ENCODE measurements at places on chromosomes 4 and X.

DNA sequence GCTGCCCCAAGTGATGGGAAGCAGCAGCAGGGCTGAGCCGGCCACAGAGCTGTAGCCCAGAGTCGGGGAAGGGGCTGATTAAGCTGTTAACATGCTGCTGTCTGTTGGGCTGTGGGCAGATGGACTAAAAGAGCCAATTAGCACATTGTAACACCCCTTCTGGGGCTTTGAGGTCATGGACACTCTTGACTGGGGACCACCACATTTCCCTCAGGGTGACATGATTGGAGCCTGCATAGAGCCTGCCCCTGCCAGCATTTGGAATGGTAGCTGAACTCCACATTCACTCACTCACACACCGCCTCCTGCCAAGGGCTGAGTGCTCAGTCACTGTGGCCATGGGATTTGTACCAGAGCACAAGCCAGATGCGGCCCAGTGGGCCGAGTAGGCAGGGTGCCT is 646.9 kb downstream of the FAT4 start:
- no peak for DNase-seq

DNA sequence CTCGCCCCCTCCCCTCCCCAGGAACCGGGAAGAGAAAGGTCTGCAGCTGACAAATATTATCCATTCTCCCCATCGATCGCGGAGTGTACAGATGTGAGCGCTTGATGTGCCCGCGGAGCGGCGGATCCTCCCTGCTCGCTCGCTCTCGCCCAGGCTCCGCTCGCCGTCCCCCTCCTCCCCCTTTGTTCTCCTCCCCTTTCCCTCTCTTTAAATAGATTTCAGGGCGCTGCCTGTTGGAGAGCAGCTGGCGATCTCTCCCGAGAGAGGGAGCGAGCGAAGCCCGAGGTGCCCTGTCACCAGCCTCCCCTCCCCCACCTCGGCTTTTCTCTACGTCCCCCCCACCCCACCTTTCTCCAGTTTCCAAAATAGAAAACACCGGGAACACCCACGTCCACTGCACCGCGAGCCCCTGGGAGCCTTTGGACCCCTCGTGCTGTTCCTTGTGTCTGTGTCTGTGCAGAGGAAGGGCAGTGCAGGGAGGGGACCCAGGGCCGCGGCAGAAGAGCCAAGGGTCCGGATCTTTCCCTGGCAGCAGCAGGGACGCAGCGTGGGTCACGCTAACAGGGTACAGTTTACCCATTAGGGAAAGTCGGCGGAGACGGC is 56.6 kb upstream of the BCOR start:
- peak; percentile 76 for DNase-seq

- DNase-seq: no peak
These were observed 1954.4 kb downstream of the ARAP2 start for GRCh38 chr4:34289962-34290361.

- no peak for DNase-seq
These were observed 25.8 kb upstream of the AMELX start for GRCh38 chrX:11267425-11267824.

- no peak for DNase-seq
These were observed 144.6 kb upstream of the GPR101 start for GRCh38 chrX:137178392-137178791.

DNA sequence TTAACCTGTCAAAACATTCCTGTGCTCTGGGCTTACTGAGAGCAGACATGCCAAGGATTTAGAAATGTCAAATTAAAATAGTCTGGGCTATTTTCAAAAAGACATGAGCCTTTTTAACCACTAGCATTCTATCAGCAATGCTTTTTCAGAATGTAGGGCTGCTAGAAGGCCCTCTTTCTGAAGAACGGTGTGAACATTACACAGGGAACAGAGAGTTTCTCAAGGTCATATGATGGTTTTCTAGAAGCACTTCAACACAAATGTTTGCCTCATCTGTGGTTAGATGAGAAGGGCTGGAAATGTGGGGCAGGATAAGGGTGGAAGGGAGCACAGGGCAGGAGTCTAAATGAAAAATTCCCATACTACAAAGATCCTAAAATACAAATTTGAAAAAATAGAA is 39.3 kb downstream of the GRIA3 start:
- no peak for DNase-seq

GRCh38 chrX:44246826-44247225 is 96.6 kb downstream of the EFHC2 start:
- no peak for DNase-seq

GRCh38 chr4:4759232-4759631 is 100.2 kb upstream of the MSX1 start:
- no peak for DNase-seq

DNA sequence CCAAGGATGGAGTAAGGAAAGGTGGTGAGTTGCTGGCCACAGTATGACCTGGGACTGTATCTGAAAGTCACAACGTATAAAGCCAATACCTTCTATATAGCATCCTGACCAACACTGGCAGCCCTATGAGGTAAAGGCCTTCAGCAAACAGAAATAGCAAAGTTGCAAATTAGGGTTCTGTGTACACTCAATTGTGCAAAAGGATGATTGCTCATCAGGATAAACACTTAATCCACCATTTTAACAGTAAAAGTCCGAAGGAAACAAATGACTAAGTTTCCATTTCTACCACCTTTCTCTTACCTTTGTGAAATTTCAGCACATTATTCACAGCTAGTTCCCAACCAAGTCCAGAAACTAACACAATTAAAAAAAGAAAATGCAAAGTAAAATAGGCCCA is 1.4 kb upstream of the FNIP2 start:
- no peak for DNase-seq

GRCh38 chr4:31411565-31411964 is 691.4 kb downstream of the PCDH7 start:
- no peak for DNase-seq

DNA sequence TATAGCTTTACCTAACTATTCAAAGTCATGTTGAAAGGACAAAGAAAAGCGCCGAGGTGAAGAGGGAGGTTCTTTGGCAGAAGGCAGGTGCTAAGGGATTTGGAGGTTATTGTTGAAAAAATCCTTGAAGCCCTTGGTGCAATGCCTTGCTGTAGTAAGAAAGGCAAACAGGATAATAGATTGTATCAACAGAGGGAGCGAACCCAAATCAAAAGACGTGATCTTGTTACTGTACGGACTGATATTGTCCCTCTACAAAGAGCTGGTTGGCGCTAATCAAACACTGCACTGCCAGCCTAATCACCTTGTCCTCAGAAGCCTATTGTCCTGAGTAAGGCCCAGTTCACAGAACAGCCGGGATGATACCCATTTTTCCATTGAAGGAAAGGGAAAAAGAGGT is 182.9 kb downstream of the ZIC3 start:
- no peak for DNase-seq

DNA sequence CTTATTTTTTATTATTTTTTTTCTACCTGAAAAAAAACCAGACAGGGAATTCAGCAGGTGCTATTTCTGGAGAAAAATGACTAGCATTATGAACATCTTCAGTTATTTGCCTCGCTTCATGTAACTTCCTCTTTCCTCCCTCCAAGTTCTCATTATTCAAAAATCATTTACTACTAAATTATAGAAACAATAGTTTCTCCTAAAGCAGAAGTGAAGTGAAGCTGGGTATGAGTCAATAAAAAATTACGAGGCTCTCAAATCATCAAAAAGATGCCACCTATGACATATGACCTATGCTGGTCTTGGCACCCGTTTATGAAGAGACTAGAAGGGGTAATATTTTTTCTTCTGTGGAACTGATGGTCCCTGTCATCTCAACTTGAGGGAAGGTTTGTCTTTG is 145.0 kb upstream of the AADAT start:
- no peak for DNase-seq

DNA sequence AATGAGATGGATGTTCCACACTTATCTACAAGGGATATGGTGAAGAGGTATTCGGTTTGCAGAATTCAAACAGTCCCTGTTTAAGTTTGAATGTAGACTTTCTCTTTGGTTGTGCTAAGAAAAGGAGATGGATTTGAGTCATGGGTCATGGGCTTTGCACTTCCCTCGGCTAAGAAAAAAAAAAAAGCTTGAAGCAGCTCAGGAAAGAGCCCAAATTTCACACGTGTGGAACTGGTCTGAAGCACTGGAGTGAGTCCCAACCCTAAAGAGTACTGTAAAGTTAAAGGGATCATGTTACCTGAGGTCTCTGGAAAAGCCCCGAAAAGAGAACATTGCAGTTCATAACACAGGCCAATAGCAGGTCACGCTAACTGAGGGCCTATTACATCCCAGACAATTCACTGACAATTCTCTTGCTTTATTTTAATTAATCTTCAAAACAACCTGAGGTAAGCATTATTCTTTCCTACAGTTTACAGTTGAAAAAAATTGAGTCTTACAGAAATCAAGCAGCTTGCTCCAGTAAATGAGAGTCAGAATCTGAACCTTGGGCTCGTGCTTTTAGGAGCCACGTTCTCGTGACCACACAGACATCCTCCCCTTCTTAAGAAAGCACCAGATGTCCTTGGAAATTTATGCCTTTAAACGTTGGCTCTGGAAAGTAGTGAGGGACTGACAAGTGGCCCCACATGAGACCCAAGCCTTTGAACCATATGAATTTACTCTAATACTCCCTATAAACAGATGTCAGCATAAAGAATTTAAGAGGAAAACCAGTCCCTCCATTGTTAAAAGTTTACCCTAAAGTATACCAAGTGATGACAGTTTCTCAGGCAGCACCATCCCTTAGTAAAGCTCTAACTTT is 89.3 kb downstream of the MAD2L1 start:
- no peak for DNase-seq

GRCh38 chr4:24935856-24936255 is 23.0 kb upstream of the CCDC149 start:
- DNase-seq: no peak

DNA sequence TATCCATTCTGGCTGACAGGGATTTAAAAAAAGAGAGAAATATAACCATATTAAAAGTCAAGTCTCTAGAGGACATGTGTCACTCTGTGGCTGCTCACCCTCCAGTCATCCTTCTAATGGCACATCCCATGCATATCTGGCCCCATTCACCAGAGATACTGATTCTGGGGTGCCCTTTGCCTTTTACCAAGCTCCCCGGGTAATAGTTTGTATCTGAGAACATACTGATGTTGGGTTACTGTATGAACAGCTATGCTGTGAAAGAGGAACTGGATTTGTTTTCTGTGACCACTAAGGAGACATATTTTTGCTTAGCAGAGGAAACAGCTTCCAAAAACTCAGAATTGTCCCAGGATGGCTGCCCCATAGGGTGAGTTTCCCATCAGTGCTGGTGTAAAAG is 56.0 kb downstream of the SAT1 start:
- no peak for DNase-seq

- peak; percentile 75 for DNase-seq
These were observed 643 bp downstream of the SRP72 start for GRCh38 chr4:56468097-56468422.

DNA sequence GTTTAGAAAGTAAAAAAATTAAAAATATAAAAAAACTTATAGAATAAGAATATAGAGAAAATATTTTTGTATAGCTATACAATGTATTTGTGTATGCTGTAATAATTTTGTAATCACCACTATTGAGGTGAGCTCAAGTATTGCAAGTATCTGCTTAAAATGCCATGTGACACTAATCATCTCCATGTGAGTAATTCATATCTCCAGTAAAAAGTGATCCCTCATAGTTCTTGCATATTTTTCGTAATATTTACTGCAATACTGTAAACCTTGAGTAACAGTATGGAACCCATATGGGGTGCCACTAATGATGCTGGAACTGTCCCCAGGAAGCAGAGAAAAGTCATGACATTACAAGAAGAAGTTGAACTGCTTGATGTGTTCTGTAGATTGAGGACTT is 43.2 kb upstream of the HUWE1 start:
- DNase-seq: no peak
